ENCODE measurements at places on chromosomes 2 and 18.
A peak's percentile ranks its signal among the peaks of the same experiment; 100 is the strongest.

GRCh38 chr2:236862961-236863728 lies 222.5 kb upstream of the COPS8 start:
- DNase-seq = no peak

GRCh38 chr2:74695663-74696062 lies 41.6 kb downstream of the SEMA4F start:
- DNase-seq = no peak

DNA sequence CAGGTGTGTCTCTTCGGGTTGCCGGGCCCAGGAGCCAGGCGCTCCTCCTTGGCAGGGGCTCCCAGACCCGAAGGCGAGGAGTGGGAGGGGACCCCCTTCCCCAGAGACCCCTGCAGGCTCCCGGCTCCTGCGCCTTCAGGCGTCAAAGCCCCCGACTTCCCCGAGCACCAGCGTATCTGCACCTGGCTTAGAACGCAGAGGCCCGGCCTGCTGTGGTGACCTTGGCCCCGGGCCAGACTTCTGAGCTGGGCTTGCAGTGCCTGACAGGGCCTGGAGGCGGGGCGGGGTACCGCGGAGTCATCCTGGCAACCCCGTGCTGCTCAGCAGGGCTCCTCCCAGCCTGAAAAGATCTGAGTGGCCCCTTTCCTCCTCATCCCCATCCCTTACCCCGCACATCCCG lies 27.0 kb downstream of the SKA1 start:
- no peak for DNase-seq

GRCh38 chr2:79513711-79514110 lies 860 bp downstream of the CTNNA2 start:
- DNase-seq = no peak

DNA sequence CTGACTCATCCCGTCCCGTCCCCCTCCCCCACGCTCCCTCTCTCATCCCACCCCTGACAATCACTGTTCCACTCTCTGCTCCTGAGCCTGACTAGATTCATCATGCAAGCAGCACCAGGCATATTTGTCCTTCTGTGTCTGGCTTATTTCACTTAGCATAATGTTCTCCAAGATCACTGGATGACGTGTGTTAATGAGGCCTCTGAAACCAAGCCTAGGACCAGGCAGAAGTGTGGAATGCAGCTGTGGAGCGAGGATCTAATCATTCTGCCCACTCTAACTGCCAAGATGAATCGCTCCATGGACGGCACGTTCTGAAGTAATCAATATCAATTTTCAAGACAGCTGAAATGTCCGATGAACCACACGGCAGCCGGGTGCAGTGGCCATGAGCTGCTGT lies 122.4 kb upstream of the ZNF236 start:
- no peak for DNase-seq

DNA sequence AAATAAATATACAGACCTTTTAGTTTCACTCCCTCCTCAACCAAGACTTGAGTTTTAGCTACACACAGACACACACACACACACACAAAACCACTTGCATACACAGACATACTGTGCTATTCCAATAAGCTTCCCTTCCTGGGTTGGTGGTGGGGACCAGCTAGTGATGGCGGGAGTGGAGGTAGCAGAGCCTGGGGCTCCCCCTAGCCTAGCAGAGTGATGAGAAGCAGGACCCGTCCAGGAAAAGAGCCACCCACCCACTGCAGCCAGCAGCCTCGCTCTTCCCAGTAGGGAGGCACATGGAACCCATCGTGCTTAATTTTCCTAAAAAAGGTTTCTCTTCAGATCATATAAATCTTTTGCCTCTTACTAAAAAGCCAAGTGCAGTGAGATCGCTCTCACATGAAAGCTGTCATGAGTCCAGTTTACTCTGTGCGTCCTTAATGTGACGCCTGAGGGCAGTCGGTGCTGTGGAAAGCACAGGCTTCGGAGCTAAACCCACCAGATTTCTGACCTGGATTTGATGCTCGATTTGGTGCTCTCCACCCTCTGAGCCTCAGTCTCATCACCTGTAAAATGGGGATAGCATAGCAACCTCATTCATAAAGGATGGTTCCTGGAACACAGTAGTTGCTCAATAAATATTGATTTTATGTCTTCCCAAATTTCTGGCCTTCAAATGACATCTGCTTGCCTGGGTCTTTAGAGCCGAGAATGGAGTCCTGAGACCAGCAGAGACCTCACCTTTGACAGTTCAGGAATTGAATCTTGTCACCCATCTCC lies 60.1 kb upstream of the YWHAQ start:
- no peak for DNase-seq

DNA sequence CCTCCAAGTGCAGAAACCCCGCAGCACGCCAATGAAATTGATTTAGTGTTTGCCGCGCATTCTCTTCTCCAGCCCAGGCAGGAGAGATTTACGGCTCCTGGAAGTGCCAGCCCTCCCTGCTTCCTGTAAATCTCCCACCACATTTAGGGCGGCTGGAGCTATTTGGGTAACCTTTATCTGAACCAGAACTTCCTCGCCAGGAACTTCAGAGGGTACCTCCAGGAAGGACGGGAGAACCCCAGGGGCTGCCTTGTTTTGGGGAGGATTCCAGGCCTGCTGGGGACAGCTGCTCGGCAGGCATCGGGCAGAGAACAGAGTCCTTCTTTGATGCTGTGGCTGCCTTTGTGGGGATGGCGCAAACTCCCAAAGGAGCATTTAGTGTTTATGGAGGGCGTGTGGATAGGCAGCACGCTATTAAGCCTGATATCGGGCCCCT lies 122.0 kb upstream of the MYCN start:
- DNase-seq = no peak

DNA sequence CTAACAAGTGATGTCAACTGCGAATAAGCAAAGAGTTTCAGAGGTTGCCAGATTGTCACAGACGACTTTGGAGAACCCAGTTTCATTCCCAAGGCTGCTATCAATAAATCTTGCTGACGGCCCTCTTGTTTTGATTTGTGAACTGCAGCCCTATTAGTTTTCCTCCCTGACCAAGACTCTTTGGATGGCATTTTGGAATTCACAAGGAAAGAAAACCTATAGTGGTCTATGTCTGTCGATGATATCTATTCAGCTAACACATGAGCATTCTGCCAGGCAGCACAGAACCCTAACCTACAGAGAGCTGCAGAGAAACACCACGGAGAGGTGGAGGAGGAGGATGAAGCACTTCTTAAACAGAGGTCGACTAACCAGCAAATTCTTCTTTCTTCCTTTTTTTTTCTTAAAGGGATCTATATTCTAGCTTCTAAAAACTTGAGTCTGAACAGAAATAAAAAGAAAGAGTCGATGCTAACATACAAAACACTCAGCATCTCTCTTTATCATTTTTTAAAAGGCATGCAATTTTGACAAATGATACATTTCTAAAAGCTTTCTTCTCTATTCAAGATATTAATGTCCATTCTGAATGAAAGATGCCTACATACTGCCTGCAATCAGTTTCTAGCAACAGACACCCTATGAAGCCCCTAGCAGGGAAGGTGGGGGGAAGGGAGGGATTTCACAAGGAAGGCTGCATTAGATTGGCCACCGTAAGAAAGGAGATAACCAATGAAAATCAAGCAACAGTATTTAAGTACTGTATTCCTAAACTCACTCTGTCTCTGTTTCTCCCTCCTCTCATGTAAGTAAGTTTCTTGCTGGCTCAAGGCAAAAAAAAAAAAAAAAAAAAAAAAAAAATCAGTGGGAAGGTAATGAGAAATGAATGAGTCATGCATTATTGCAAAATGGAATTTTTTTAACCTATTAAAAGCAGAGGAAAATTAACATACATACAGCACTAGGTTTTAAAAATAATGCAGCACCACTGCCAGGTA lies 83.0 kb upstream of the CHRNA1 start:
- DNase-seq = no peak

DNA sequence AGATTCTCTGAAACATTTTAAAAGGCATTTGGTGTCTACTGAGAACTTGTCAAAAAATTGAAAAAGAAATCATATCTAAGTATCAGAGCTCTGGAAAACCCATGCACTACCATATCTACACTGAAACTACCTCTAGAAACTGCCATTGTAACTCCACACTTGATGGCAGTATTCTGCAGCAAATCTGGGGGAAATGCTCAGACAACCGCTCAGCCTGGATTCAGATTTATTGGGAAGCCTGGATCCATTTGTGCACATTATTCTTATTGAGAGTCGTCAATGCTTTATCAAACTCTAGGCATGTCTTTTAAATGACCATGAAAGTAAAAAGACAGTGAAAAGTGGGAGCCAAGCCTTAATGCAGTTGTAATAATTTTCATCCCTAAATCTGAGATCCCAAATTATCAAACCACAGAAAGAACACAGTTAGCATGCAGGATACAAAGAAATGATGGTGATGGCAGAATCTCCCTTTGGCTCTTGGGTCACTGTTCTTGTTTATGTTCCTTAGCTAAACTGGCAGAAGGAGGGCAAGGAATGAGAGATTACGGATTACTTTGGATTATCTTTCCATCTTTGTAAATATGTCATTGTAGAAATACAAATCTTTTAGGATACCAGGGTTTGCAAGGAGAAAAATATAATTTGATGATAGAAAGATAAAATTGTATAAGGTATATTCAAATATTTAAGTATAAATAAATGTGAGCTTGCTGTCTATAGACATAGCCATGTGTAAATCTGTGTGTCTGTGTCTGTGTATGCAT lies 512.1 kb upstream of the SYT4 start:
- DNase-seq = no peak

DNA sequence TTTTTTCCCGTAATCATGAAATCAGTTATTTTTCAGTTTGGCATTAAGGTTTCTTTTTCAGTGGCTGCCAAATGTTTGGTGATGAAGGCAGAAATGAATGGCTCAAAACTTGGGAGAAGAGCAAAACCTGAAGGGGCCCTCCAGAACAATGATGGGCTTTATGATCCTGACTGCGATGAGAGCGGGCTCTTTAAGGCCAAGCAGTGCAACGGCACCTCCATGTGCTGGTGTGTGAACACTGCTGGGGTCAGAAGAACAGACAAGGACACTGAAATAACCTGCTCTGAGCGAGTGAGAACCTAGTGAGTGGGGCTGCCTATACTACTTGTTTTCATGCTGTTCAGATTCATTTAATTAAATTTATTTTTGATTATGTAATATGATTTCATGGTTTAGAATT lies 29.2 kb upstream of the MSH2 start:
- DNase-seq = no peak

GRCh38 chr2:54497763-54498680 lies 41.9 kb downstream of the SPTBN1 start:
- no peak for DNase-seq

DNA sequence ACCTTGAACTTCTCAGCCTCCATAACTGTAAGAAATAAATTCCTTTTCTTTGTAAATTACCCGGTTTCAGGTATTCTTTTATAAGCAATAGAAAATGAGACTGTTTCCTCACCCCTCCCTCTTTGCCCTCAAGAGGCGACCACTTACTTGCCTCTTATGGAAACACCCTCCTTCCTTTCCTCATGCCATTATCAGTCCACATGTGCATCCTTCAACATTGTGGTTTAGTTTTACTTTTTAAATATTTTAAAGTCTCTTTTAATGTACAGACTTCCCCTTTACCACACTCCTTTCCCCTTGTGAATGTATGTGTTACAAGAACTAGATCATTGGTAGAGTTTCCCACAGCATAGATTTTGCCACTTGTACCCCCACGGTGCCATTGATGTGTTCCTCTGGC lies 202.4 kb upstream of the SIX2 start:
- DNase-seq = no peak

DNA sequence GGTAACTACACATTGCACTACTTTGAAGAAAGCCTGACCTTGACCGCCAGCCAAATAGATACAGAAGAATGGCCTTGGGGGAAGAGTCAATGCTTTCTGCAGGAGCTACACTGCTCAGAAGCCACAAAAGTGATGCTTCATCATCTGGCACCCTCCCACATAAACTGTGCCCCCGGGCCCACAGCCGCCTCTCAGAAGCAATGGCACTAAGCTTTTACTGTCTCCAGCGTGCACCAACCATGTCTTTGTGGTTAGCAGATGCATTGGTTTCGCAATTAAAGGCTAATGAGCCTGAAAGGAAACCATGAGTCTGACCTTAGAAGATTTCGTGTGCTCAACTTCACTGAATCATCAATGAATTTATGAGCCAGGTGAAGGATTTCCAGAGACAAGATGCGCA lies 209.4 kb upstream of the TRIB2 start:
- DNase-seq = peak; percentile 20

DNA sequence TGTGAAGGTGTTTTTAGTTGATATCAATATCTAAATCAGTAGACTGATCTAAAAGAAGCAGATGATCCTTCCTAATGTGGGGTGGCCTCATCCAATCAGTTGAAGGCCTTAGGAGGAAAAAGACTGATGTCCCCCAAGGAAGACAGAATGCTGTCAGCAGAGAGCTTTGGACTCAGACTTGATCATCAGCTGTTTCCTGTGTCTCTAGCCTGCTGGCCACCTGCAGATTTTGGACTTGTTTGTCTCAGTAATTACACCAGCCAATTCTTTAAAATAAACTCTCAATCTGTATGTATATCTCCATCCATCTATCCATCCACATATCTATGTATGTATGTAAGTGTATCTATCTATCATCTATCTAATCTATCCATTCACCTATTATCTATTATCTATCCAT lies 301.3 kb downstream of the LPIN1 start:
- no peak for DNase-seq

DNA sequence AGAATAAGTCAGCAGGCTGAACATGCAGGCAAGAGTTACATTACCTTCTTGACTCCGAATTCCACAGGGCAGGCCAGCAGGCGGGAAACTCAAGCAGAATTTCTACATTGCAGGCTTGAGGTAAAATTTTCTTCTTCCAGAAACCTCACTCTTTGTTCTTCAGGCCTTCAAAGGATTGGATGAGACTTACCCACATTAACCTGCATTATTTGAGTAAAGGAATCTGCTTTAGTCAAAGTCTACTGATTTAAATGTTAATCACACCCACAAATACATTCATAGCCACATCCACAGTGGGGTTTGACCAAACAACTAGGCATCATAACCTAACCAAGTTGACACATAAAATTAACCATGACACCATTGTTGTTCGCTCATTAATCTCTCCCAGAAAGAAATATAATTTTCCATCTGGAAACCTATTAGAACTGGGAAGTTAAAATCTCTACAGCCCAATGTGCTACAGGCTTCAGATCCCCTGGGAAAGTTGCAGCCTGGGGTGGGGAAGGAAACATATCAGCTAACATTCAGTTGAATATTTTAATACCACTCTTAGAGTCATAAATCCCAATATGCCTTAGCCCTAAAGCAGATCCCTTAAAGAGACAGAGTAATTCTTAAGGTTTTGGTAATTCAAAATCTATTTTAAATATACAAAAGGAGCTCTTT lies 468.2 kb upstream of the TNP1 start:
- DNase-seq = no peak

DNA sequence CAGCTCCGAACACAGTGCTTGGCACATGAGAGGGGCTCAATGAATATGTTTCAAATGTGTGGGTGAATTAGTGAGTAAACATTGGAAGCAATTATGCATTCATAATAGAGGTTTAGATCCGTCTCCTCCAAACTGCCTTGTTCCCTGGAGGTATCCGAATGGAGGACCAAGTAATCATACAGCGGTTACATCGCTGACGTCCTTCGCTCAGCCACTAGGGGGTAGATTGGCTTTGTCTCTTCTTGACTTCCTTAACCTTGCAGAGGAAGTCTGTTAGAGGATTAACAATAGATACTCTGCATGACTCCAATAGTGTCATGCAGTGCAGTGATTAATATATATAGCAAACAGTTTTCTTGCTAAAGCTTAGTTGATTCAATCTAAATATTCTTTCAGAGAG lies 517.0 kb downstream of the PTPRM start:
- no peak for DNase-seq

GRCh38 chr2:23385748-23386338 lies 864 bp downstream of the KLHL29 start:
- no peak for DNase-seq

All from CD4-positive, alpha-beta T cell (primary cell).